ENCODE measurements at places on chromosomes 6 and 20. TPM values are rescaled to one million over a fixed set of nuclear protein-coding genes. Genes with fewer than 3 reads are reported as not detected.

Gene ANKRD66
- total RNA-seq = not detected

Gene OR12D3
- total RNA-seq = not detected

Gene GATA5
- total RNA-seq = 0.19 TPM

Gene DDO
- 3.2 TPM for total RNA-seq

Gene PGM3
- total RNA-seq = 146 TPM

Gene CCN2
- 99.8 TPM for total RNA-seq

Gene CDH4
- not detected for total RNA-seq

Gene COL9A1
- total RNA-seq = not detected

DNA sequence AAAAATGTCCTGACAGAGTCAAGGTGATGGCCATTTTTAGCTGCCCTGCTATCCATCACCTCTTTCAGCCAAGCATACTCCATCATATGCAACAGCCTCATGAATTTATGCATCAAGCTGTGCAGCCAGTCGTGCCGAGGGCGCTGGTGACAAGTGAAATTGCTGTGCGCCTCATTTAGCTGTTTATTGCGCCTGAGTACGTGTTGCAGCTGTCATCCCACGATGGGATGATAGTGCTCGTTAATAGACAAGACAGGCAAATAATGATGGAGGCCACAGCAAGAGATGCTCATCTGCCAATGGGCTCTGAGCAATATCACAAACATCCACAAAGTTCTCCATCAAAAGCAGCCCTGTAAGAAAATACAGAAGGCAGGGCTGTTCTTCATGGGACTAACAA is 562.3 kb upstream of the POU3F2 start:
- DNase-seq = no peak

- DNase-seq = no peak
Observed at GRCh38 chr6:44096612-44097011, 30.6 kb downstream of the MRPL14 start.

- no peak for DNase-seq
Observed at GRCh38 chr6:150887978-150888563, 22.6 kb downstream of the MTHFD1L start.

GRCh38 chr20:40763646-40764295 is 74.7 kb upstream of the MAFB start:
- DNase-seq = no peak

DNA sequence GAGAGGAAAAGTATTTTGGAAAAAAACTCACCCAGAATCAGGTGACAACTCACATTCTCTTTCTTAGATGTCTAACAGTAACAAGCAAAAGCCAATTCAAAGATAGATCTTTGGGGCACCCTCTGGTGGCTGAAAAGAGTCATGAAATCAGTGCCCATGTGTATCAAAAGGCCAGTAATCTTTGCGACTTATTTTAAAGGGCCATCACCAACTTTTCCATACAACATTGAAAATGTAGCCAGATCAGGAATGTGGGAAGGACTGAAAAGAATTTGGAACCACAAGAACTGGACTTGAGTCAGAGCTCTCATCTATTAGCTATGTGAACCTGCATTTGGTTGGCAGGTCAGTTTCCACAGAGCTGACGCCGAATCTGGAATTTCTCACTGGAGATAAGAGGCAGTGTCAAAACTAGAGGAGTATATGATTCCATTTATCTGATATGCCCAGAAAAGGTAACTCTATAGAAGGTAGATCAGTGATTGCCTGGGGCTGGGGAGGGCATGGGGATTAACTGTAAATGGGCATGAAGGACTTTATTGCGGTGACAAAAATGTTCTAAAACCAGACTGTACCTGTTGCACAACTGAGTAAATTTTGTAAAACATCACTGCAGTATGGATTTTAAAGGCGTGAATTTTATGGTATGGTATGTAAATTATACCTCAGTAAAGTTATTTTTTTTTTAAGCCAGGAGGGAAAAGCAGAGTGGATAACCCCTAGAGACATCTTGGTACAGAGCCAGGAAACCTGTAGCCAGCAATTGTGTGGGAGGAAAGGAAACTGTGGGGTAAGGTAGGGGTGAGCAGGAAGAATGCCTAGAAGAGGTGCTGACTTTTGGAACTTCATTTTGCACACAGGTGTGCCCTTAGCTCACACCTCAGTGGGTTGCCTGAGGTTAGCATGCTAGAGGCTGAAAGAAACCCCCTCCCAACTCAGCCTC is 117.1 kb upstream of the ASF1A start:
- DNase-seq = no peak

DNA sequence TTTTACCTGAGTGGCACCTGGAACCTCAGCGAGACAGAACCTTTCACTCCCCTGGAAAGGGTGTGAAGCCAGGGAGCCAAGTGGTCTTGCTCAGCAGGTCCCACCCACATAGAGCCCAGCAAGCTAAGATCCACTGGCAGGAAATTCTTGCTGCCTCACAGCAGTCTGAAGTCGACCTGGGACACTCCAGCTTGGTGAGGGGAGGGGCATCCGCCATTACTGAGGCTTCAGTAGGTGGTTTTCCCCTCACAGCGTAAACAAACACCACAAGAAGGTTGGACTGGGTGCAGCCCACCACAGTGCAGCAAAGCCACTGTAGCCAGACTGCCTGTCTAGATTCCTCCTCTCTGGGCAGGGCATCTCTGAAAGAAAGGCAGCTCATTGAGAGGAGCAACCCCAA is 134.7 kb upstream of the RSPO3 start:
- DNase-seq = no peak

DNA sequence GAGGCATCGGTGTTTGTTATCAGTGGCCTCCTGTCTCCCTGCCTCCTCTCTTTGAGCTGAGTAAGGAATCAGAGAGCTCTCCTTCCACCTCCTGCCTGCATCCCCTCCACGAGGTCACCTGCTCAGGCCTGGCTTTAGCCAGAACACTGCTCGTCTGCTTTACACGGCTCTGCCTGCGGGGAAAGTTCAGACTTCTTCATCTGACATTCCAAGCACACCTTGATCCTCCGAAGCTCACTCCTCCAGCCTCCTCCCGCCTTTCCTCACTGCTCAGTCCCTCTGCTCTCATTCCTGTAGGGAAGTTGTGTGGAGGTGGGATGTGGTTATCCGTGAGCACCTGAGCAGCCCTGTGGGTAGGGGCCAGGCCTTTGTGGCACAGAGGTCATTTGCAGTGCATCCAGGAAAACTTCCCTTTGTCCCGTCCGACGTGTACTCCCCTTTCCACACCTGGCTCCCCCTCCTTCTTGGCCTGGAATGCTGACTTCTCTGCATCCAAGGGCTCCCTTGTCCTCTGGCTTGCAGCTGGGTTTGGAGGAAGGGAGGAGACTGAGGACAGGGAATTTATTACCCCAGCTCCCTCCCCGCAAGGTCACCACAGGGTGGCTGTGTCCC is 12.8 kb upstream of the CCDC167 start:
- no peak for DNase-seq

DNA sequence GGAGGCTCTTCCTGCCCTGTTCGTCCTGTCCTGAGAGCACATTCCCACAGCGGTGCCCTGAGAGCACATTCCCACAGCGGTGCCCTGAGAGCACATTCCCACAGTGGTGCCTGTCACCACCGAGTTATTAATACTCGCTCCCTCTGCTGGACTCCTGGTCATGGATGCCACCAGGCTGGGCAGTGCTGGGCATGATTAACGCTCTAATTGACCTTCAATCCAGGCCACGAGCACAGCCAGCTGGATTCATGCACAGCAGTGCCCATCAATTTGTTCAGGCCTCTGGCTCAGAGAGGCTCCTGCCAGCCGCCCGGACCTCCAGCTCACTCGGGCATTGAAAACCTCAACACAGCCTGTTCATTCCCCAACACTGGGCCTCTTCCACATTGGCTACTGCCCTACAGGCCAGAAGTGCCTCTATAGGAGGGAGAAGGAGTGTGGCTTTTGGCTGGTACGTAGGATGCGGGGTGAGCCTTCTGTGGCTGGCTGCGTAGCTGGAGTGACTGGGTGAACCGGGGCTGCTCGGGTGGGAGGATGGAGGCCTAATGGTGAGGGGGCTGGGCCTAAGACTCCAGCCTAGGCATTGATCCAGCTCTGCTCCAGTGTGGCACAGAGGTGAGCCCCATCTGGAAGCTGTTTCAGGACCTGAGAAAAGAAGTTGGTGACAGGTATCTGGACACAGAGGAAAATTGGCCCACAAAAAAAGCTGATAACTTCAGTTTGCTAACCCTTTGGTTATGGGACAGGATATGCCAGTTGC is 9.3 kb downstream of the IP6K3 start:
- DNase-seq = no peak

- DNase-seq = no peak
Observed at GRCh38 chr20:44412402-44413144, 57.1 kb downstream of the HNF4A start.

- no peak for DNase-seq
Observed at GRCh38 chr20:59047938-59048680, 5.5 kb upstream of the PRELID3B start.

DNA sequence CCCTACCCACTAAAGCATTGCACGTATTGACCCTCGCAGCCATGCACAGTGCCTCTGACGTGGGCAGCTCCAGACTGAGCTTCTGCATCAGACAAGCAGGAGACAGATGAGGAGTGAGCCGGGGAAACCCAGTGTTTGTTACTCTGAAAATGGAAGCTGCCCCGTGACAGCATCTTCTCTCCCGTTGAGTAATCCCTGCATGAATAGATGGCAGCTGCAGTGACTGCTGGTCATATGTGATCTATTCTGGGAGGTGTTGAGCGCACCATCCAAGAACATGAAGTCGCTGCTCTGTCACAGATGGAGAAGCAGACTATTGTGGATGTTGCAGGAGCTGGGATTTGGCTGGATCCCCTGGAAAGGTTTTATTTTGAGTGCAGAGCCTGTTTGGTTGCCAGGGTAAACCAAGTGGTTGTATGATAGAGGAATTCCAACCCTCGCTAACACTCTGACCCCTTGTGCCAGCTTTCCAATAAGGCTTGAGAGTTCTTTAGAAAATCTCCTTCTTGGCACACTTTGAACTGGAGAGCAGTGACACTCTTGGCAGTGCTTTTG is 242.2 kb downstream of the NRN1 start:
- no peak for DNase-seq
